ENCODE measurements at places on chromosomes 5 and 9. TPM values are rescaled to one million over a fixed set of nuclear protein-coding genes. Genes with fewer than 3 reads are reported as not detected.

DNA sequence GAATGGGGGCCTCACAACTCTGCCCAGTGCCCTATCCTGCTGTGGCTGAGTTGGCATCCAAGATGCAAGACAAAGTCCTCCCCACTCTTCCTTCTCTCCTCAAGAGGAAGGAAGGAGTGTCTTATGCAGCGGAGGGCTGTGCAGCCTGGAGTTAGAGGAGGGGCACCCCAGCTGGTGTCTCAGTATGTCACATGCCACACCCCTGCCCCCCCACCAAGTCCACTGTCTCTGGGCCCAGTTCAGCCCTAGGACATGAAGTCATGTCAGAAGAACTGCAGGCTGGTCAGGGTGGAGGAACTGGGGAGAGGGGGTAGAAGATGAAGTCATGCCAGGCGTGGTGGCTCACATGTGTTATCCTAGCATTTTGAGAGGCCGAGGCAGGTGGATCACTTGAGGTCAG is 28.0 kb upstream of the SLC28A3 start:
- DNase-seq, result no peak

DNA sequence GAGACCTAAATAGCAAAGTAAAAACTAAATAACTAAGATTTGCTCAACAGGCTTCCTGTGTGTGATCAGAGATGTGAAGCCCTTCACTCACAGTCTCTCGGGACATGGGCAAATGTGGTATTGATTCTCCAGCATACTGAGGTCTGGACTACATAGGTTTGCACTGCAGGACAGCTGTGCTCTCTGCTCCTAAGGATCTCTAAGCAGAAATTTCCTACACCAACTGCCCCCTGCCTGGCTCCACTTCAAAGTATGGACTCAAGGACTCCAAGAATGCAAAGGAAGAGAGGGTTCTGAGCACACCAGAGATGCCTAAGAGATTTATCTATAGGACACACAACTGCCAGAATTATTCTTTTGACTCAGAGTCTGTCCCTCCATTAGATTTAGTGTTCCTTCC is 487.2 kb downstream of the SEMA5A start:
- no peak for DNase-seq

GRCh38 chr5:60404171-60404570 is 295.8 kb downstream of the DEPDC1B start:
- no peak for DNase-seq

- no peak for DNase-seq
These were observed 18.0 kb downstream of the APC start for GRCh38 chr5:112755703-112756102.

The PCDHA2 gene
- 11.5 TPM for total RNA-seq

GRCh38 chr9:18629136-18629535 is 155.2 kb downstream of the ADAMTSL1 start:
- no peak for DNase-seq

- peak; percentile 87 for DNase-seq
These were observed at the start of gene FANCG for GRCh38 chr9:35079426-35080341. Gene FANCG (minus strand): TSS chr9:35079942. CDS start chr9:35079524, 418 bp downstream.

The HCN1 gene
- total RNA-seq, result 33.8 TPM

The GALNT12 gene
- 1.2 TPM for total RNA-seq

DNA sequence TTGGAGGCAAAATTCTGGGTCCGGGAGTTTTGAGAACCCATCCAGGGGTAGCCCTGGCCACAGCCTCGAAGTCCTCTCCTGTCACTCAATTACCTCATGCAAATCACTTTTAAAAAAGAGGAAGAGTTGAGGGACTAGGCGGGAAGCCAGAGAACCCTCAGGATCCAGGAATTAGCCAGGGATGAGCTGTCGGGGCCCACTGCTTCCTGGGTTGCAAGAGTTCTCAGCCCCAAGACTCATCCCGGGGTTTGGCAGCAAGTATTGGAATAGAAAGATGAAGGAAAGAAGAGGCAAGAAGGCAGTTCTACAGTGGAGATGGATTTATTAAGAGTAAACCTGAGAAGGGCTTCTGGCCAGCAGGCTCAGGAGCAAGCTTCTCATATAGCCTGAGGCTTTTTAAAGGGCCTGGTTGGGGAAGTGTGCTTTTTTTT is 25.6 kb downstream of the C9orf50 start:
- DNase-seq, result no peak

The FOXD4L5 gene
- 0.47 TPM for total RNA-seq

DNA sequence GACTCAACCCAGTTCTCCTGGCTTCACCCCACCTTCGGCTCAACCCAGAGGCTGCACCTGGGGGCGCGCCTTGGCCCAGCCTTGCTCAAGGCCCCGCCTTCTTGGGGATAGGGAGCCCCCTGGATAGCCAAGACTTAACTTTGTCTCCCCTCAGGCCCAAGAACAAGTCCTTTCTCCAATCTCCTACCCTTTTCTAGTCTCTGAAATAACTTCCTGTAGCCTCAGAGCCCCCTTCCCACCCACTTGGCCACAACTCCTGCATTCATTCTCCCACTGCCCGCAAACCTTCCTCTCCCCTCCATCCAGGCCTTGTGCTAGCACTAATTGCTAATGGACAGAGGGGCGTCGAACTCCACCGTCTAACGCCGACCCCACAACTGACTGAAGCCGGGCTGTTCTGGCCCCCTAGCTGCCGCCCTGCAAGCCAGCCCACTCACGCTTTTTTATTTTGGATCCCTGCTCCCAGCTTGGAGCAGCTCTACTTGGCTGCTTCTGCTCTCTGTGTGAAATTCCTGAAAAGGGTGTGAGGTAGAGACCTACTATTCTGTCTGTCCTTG is 579 bp upstream of the ASTN2 start:
- no peak for DNase-seq

The IDNK gene
- 6.4 TPM for total RNA-seq

- no peak for DNase-seq
These were observed 6.3 kb downstream of the LHX3 start for GRCh38 chr9:136198605-136199083.

DNA sequence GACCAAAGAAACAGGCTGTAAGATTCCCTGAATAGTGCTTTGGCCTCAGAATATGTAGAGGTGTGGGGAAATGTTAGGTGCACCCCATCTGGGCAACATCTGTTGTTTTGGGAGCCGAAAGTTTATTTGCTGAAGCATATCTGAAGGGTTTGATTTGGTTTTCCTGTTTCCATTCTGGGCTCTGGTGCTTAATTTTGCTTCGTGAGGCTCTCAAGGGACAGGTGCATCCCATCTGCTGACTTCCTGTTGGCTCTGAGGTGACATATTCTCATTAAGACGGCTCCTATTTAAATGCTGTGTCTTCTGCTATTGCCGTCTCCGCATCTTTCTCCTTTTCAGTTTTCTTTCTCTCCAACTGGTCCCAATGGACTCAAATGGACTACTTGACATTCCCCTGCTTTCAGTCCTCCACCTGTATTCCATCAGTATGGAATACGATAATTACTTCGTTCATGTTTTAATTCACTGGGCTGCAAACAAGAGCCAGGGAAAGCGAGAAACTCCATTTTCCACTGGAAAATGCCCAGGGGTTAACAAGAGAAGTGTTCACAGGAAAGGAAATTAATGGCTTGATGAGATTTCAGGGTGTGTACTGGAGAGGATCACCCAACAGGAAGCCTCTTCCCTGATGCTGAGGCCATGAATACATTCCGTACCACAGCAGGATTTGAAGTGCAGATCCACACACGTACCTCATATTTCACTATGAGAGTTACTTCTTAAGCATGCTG is 104.0 kb downstream of the MTX3 start:
- DNase-seq, result no peak

DNA sequence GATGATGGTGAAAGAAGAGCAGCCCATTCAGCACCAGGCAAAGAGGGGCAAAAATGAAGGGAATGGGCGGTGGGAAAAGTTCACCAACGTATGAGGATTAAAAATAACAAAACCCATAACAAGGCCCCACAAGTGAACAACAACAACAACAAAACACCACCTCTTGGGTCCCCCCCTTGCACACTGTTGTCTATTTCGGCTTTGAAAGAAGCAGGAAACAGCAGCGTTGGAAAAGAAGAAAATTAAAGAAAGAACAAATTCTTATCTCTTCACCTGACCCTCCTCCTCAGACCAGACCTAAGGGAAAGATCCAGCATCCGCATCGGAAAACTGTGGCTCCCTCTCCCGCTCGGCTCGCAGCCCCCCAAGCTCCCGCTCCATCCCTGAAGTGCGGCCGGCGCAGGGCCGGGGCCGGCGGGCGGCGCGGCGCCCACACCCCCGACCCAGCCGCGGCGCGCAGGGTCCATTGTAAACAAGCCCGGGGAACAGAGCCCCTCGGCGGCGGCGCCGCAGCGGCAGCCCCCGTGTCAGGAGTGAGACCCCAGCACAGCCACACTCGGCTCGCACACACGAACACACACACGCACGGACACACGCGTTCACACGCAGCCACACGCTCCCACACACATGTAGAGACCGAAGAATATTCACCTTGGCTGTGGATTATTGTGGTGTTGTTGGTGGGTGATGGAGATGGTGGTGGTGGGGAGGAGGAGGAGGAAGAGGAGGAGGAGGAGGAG is 535 bp downstream of the RFX3 start:
- DNase-seq, result peak; percentile 57

The PCDHA5 gene
- 13.1 TPM for total RNA-seq

- DNase-seq, result no peak
These were observed 13.4 kb upstream of the LTC4S start for GRCh38 chr5:179780362-179780761.

DNA sequence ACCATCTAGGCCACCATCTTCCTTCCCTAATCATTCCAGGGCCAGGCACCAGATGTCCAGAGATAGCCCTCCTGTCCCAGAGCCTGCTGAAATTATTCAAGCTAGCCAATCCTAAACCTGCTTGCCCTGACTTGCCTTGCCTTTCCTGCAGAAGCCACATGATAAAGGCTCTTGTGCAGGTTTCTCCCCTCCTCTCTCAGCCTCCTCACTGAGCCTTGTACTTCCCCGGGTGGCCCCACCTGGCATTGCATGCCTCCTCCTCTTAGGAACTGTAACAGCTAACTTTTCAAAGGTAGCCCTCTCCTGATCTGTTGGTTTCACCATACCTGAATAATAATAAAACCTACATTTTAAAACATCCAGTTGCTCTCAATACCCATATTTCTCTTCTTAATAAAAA is 42.6 kb downstream of the DIRAS2 start:
- DNase-seq, result no peak

- no peak for DNase-seq
These were observed 281.9 kb upstream of the TUSC1 start for GRCh38 chr9:25960178-25960577.

The PCDHA9 gene
- total RNA-seq, result 18.6 TPM

GRCh38 chr5:2091921-2092320 is 209.2 kb upstream of the IRX4 start:
- DNase-seq, result no peak

GRCh38 chr5:1543398-1544293 is 19.9 kb upstream of the LPCAT1 start:
- no peak for DNase-seq

The SPEF2 gene
- total RNA-seq, result 9.0 TPM

The MYOT gene
- total RNA-seq, result 0.31 TPM

The PLPP7 gene
- 5.5 TPM for total RNA-seq

The GOLPH3 gene
- 69.7 TPM for total RNA-seq

GRCh38 chr5:120771202-120771601 is 307.1 kb downstream of the PRR16 start:
- no peak for DNase-seq

Data from occipital lobe (tissue), 3 donors.